ENCODE measurements at places on chromosomes 7 and 10.

GRCh38 chr10:103105462-103105861, 87.6 kb downstream of the NT5C2 start:
- DNase-seq: no peak

GRCh38 chr10:64175271-64175962, 654.2 kb downstream of the REEP3 start:
- no peak for DNase-seq

GRCh38 chr7:12715372-12716133, 28.1 kb downstream of the ARL4A start:
- no peak for DNase-seq

DNA sequence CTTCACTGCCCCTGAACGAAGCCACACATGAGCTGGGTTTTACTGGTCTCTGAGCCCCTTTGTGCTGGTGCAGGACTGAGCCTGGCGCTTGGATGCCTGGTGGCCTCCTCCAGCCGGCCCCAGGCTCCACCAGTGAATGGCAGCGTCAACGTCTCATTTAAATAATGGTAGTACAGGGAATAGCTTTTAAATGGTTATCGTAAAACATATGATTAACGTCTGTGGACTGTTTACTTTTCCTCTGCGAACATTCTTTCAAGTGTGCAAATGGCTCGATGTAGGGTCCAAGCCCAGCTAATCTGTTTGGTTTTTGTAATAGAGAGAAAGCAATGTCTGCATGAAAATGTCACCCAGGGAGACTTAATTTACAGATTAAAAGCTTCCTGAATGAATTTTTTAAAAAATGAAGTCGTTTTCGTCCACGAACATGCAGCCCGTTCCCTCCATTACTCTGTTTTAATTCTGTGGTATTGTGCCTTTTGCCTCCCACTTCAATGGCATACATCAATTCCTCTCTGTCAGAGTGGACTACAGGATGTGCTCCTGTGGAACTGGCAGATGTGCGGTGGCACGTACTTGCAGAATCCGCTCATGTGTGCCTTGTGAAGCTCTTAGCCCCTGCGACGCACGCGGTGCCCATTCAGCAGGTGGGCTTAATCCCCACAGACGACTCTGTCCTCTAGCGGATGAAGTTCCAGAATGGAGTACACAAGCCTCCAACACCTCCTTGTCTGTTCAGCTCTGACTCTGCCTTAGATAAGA, 192.7 kb downstream of the TCF7L2 start:
- DNase-seq: no peak

DNA sequence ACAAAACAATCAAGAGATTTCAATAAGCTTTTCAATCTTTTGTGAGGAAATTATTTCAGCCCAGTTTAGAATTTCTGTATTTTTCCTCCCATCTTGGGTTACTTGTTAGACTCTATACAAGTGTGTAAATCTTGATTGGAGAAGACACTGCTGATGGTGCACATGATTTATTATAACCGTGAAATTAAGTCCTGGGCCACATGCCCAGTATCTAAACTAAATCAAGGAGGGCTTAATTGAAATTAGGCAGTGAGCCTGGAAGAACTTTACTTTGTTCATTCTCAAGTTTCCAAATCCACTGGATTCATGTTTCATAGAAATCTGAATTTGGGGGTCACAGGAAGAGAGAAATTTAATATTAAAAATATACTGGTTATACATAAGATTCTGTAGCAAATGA, 44.5 kb downstream of the CSTF2T start:
- DNase-seq: no peak

GRCh38 chr10:14123139-14123538, 207.6 kb downstream of the FRMD4A start:
- DNase-seq: no peak

Data from progenitor cell of endocrine pancreas (in vitro differentiated cells).